ENCODE measurements at places on chromosomes 6 and 20.

- DNase-seq = no peak
Observed at GRCh38 chr6:150177259-150177951, 34.6 kb downstream of the PPP1R14C start.

DNA sequence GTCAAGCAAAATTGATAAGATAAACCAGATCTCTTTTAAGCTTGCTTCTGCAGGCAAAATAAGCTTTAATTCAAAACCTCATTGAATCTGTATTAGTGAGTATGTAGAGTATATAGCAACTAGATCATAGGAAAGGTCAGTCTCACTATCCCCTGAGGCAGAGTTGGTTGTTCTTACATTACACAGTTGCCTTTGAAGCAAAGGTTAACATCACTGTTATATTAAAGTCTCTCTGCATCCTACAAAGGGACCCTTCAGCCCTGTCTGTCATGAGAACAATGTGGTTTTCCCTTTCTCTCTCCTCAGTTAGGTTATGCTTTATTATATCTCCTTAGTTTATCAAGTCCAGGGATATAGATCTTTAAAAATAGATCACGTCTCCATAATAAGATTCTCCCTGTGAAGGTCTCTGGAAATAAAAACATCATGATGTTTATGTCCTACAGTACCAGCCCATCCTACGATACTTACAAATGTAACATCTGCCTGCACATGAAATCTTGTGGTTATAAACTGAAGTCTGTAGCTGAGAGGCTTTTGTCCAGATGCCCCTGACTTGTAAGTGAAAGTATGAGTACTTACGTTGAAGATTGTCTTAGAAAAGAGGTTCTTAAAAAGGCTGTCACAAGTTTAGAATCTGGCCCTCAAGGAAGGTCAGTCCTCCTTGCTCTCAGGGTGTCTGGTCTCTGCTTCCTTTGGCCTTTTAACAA lies 103.6 kb downstream of the VIP start:
- DNase-seq = no peak

- no peak for DNase-seq
Observed at GRCh38 chr20:63752411-63753101, 13.0 kb downstream of the SLC2A4RG start.

GRCh38 chr6:88629838-88630494 lies 333.5 kb downstream of the RNGTT start:
- DNase-seq = no peak

- no peak for DNase-seq
Observed at GRCh38 chr6:44470746-44471145, 83.2 kb downstream of the CDC5L start.

DNA sequence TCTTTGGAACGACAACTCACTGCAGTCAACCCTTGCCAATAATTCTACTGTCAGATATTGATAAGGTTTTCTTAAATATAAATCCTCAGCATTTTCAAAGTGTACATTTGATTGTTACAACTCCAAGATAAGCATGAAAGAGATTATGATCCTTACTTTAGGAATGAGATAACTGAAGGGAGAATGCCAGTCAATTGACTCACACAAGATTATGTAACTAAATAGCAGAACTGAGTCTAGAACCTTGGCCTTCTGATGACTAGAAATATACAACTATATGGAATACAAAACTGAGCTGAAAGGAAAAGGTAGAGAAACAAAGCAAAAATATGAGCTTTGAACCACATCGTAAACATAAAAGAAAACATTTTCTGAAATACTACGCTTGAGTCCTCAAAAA lies 26.9 kb upstream of the STXBP5 start:
- peak; percentile 29 for DNase-seq

DNA sequence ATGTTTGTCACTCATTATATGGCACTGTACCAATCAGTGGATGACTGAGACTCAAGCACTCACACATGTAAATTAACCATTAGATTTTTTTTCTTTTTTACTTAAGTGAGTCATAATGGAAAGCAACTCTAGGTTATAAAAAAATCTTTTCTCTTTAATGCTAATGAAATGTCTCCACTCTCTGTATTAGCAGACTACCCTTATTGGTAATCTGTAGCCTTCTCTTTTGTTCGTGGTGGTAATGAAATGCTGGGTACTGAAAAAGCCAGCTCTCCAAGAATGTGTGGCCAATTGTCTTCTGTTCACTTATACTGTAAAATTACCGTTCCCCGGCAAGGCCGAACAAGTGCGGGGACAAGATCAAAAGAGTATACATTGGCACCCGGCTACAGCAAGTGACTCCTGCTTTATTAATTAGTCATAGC lies 69.0 kb downstream of the AFG1L start:
- DNase-seq = no peak

DNA sequence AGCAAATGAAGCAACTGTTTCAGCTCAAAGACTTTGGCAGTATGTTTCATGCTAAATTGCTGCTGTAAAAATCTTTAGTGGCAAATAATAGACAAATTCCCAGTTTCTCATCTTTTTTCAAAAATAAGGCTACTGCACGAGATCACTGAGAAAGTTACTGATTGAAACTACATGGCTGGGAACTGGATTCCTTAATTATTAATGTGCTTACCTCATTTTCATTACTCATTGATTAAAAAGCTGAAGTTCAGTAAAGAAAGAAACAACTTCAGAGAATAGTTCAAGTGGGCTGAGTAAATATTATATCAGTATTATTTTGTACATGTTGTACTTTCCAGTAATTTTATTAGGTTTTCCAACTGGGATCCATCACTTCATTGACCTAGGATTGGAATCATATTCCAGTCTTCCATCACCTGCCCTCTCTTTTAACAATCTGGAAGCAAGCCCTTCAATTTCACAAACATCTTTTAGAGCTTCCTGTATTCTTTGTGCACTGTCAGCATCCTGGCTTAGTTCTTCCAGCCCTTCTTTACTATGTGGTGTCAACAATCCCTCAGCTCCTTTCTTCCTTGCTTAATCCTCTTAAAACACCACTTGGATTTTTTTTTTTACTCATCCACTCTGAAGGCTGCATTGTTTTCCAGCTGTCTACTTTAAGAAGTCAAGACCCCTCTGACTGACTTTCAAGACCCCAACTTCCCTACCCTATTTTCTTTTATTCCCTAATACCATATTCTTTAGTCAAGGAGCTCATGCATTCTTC lies 4.3 kb downstream of the MEI4 start:
- no peak for DNase-seq
